ENCODE measurements at places on chromosomes 7 and 10.
A peak's percentile ranks its signal among the peaks of the same experiment; 100 is the strongest.

GRCh38 chr7:114343949-114344708 is 70.5 kb upstream of the FOXP2 start:
- no peak for DNase-seq

- no peak for DNase-seq
Observed at GRCh38 chr10:4359003-4359402, 467.0 kb upstream of the AKR1E2 start.

GRCh38 chr7:78437118-78437517 is 638.5 kb downstream of the PHTF2 start:
- DNase-seq, result no peak

DNA sequence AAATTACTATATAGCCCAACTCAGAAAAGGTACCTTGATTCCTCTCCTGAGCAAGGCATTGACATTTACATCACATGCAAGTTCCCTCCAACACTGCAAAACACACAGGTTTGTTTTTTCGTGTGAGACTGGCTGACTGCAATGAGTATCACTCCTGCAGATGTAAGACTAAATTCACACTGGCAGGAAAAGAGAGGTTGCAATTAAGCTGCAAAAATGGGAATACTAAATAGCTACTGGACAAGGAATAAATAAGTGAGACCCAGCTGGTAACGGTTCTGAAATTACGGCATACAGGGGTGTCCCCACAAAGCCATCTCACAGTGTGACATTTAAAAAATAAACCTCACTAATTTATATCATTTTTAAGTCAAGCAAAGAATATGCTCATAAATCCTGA is 97.3 kb downstream of the PIP4K2A start:
- DNase-seq, result no peak

GRCh38 chr7:99359465-99360154 is 14.9 kb upstream of the ARPC1B start:
- DNase-seq, result no peak

DNA sequence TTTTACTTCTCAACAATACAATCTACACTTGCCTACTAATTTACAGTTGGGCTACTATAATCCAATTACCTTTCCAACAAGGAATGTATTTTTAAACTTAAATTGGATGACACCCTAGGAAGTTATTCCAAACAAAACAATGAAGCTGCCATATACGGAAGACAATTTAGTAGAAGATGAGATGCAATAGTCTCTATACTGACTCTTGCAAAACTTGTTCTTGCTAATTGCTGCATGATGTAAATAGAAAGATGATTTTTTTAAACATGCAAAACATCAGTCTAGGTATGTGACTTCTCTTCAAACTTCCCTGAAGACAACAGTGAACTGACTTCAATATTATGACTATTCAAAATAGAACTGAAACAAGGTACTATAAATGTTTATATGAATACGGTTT is 17.6 kb downstream of the NT5C3A start:
- DNase-seq, result no peak

- DNase-seq, result no peak
Observed at GRCh38 chr7:110623436-110623835, 467.5 kb upstream of the LRRN3 start.

DNA sequence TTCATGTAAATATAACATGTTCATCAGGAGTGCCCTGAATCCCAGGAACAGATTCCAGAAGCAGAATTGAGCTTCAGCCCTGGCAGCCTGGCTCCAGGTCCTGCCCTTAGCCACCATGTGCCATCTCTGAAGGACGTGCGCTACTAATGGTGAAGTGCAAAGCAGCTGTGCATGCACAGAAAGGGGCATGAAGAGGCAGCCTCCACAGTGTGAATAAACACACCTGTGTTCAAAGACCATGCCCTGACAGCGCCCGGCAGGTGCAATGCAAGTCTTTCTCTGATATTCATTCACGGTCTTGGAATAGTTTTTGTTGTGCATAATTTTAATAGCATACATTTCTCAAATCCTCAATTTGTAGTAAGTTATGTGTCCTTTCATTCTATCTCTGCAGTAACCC is 250.4 kb upstream of the TCERG1L start:
- no peak for DNase-seq

GRCh38 chr10:78299851-78300468 is 266.3 kb downstream of the RPS24 start:
- peak; percentile 72 for DNase-seq

DNA sequence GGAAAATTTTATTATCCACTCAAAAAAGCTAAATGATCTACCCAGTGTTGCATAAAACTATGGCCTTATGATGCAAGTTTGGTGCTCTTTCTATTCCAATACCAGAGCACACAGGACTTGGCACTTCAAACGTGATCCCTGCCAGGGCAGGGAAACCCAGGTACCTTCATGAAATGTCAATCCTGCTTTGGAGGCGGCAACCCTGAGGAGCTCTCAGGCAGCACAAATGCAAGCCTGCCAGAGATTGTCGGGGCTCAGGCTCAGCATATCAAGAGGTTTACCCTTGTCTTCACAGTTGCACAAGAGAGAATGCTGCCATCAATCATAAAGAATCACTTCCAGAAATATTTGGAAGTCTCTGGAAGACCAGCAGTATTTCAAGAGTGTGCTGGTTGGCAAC is 151.5 kb downstream of the GLI3 start:
- no peak for DNase-seq

DNA sequence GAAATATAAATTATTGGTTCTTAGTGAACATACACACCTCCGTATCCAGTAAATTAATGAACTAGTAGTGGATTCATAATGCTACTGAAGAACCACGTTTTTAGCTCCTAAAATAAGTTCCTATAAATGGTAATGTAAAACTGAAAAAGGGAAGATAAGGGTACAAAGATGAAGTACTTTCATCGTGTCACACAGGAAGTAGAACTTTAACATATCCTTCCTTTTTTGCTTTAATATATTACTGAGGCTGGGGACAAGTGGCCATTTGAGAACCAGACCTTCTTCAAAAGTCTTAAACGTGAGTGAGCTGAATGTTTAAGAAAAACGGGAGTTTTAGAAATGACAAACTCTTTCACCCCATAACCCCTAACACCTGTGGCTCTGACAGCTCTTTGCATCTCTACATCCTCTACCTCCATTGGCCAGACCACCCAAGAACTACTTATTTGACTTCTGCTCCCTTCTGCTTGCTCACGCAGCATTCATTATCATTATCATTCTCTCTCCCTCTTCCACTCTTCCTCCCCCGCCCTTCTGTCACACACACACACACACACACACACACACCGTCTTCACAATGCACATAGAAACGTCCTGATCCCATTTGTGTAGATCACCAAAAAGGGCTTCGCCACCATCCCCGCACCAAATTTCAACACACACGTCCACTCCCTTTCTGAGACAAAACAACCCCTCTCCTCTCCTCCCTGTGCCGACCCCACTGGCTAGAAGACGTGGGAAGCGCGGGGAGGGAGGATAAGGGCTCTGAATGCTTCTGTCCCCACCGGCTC is 677 bp downstream of the SKAP2 start:
- peak; percentile 57 for DNase-seq

DNA sequence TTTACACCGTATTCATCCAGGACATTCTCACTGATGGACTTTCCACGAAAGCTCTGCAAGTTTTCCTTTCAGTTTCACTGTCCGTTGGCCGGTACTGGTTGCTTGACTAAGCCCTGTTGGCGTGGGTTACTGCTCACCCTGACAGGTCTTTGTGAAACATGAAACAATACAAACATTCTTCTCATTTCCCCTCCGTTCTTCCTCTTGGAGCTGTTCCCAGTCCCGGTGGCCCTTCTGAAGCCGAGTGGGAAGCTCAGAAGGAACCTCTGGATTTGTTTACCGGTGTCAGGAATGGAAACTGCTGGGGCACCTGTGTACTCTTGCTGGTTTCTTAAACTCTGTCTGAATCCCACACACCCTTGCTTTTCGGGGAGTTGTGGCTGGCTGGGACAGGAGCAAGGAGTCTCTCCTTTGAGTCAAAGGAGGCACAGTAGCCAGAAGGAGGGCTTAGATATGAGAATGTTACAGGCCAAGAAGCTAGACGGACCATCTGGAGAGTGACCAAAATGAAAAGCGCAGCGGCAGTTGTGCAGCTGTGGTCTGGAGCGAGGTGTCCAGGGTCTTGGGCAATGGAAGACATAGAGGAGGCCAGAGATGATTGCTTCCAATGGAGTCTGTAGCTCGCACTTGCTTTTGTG is 45.7 kb downstream of the LYZL2 start:
- peak; percentile 67 for DNase-seq

GRCh38 chr10:22259280-22259679 is 41.5 kb upstream of the EBLN1 start:
- DNase-seq, result no peak

DNA sequence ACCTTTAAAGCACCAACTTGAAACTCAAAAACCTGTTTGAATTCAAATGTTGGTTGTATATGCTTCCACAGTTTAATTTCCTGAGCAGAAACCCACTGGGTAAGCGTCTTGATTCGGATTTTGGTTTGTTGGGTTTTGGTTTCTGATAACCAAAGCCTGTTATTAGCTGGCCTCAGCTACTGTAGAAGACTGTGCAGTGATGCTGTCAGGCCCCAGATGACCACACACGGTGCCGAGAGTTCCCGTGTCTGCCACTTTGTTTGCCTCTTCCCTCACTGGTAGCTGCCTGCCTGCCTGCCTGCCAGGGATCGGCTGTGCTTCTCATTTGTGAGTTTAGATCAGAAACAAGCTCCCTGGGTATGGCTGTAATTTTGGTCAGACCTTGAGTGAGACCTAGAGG is 5.6 kb downstream of the MDH2 start:
- no peak for DNase-seq

DNA sequence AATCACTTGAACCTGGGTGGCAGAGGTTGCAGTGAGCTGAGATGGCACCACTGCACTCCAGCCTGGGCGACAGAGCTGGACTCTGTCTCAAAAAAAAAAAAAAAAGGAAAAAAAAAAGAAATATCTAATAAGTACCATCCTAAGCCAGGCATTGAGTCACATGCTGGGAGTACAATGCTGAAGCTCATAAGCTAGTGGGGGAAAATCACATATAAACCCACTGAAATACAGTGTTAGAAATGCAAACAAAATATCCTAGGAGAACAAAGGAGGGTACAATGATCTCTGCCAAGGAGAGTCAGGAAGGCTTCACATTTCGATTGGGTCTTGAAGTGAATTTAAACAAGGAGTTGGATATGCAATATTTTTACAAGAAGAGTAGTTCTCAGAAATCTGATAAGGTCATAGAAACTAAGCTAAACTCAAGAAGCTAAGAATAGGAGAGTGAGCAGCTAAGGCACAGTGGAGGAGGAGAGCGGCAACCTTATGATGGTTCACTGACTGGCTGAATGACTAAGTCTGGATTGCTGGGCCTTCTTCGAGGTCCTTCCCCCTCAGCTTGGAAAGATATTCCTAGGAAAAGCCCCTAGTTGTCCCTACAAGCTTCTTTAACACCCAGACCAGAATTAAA is 115.5 kb downstream of the PHTF2 start:
- peak; percentile 45 for DNase-seq

- DNase-seq, result no peak
Observed at GRCh38 chr7:98399890-98400541, 874 bp downstream of the BAIAP2L1 start.

DNA sequence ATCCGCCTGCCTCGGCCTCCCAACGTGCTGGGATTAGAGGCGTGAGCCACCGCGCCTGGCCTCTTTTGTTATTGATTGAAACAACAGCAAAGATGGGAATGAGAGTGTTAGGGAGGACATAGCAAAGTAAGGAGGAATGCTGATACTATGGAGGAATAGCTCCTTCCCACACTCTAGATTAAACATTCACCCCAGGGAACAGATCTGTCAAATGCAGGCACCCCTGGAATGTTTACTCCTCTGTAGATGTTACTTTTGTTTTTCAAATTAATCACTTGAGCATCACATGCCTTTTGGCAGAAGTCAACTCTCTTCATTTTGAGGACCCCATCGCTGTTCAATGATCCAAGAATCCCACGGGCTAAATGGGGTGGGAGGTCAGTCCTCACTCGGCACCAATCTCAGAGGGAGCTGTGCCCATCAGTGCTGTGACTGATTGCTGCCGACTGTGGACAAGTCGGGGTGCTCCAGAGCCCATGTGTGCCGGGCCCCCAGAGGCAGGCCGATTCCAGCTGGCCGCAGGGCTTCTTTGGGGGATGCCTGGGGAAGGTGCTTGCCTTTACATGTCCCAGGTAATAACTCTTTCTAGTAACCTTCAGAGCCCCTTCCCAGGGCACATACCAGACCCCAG is 10.2 kb upstream of the COBL start:
- no peak for DNase-seq

- DNase-seq, result peak; percentile 17
Observed at GRCh38 chr7:18638594-18639452, 143.3 kb downstream of the HDAC9 start.

DNA sequence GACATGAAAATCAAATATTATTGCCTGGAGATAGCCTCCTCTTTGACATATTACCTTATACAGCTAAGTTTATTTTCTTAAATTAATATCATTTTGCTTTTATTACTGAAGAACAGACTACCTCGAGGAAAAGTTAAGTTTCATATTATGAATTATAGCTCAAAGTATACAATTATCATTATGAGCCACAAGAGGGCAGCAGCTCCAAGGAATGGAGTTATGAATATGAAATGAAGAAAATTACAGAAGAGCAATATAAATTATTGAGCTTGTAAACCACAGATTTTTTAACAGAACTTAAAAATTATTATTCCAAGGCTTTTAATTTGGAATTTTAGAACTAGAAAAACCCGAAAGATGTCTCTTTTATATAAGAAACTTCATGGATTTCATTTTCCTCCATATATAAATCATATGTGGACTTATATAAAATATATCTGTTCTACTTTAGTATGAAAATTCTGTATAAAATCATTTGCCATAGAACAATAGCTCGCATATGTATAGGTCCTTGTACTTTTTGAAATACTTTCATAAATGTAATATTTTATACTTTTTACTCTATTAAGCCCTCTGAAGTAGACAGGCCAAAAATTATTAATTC is 40.1 kb downstream of the IQUB start:
- peak; percentile 38 for DNase-seq
